ENCODE measurements at places on chromosomes 1 and 21. TPM values are rescaled to one million over a fixed set of nuclear protein-coding genes. Genes with fewer than 3 reads are reported as not detected.

TNFRSF1B gene
- total RNA-seq, result 25.6 TPM

PRAMEF4 gene
- total RNA-seq, result not detected

- no peaks in the 10 kb centered on the region for H3K36me3 ChIP-seq
- no peaks in the 10 kb centered on the region for H3K4me1 ChIP-seq
- H3K27ac ChIP-seq, result no peak overlapping the region
- H3K4me3 ChIP-seq, result no peak overlapping the region
- no peak for DNase-seq
These were observed 58.7 kb downstream of the DMRTB1 start for GRCh38 chr1:53517821-53518352.

DNA sequence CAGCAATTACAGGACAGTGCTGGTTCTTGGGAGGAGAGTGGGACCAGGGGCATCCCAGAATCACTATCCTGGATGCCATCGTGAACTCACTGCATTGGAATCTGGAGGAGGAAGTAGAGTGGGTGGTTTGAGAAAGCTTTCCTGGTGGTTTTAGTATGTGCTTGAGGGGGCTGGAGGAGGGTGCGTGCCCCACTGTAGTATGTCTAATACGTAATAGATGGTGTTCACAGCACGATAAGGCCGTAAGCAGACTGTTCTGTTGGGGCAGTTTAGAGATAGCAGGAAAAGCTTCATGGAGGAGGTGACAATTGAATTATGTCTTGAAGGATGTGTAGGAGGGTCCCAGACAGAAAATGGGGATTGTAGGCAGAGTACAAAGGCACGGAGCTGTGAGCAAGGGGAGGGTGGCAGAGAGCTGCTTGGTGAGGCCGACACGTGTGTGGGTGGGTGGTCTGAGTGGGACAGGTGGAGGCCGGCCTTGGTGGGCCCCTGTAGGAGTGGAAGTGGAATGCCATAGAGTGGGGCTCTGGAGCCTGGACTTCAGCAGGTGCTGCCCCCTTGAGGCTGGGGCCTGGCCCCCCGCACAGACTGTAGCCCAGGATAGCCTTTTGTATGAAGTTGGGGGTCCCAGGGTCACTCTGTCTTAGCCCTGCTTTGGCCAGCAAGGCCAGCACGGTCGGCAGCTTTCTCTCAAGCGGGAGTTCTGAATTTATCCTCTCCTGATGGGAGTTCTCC, 37.0 kb downstream of the IL6R start:
- no peaks in the 10 kb centered on the region for H3K27me3 ChIP-seq
- no peak overlapping the region for H3K27ac ChIP-seq
- H3K36me3 ChIP-seq, result no peaks in the 10 kb centered on the region
